ENCODE measurements at places on chromosomes 7 and 10.

GRCh38 chr7:158098125-158099030 is 489.2 kb downstream of the PTPRN2 start:
- no peak for DNase-seq

- DNase-seq: no peak
Measured at GRCh38 chr10:132054564-132054963, 11.2 kb upstream of the JAKMIP3 start.

DNA sequence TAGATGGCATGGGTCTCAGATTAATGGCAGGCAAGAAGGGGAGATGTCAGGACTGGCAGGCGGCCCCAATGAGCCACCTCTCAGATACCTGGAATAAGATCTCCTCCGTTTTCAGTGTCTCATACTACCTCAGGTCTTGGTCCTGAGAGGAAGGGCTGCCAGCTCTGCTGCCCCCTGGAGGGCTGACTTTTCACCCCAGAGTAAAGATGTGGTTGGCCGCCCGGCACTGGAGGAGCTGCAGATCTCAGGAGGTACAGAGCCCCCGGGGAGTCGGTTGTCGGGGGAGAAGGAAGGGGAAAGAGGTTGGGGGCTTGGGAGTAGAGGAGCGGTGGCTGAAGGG is 642 bp upstream of the COL13A1 start:
- no peak for DNase-seq

- no peak for DNase-seq
Measured at GRCh38 chr10:77267703-77268675, 369.6 kb downstream of the KCNMA1 start.

DNA sequence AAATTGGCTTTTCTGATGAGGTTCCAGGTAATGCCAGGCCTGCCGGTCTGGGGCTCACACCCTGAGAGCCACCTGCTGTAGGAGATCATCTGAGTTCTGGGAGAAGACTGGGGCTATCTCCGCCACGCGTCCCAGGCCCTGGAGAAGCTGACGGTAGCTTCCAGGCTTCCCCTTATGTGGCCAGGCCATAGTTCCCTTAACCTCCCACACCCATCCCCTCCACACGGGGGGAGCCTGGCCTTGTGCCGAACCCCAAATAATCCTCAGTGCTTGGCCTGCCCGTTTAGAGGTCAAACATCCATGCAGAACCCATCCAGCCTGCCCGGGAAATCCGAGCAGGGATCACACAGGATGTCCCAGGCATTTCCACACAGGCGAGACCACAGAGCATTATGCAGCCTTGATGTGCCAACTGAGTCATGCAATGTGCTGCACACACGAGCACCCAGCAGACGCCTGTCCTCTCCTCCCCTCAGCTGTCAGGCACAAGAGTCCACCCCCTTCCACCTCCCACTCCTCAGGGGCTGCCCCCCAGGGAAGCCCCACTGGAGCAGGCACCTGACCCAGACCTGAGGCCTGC is 176.2 kb downstream of the PRKAG2 start:
- DNase-seq: no peak

GRCh38 chr7:35359423-35359822 is 105.5 kb upstream of the TBX20 start:
- DNase-seq: no peak

DNA sequence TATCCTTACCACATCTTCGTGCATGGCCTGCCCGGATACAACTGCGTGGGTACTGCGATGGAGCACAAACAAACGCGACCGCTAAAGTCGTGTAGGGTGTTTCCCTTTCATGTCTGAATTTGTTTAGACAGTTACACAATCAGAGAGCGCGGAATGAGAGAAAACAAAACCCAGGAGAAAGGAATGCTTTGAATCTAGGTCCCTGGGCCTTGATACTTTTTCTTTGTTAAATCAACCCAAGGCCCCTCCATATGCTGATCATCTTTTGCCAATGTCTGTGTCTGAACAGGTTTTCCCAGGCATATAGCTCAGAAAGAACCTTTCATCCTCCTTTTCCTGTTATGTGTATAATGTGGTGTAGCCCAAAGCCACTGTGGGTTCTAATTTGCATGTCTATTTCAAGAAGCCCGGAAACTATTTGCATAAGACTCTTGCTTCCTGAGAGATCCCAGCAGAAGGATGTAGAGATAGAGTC is 145.8 kb downstream of the FRMD4A start:
- DNase-seq: no peak

- no peak for DNase-seq
Measured at GRCh38 chr10:5659702-5660528, 6.5 kb downstream of the ASB13 start.

DNA sequence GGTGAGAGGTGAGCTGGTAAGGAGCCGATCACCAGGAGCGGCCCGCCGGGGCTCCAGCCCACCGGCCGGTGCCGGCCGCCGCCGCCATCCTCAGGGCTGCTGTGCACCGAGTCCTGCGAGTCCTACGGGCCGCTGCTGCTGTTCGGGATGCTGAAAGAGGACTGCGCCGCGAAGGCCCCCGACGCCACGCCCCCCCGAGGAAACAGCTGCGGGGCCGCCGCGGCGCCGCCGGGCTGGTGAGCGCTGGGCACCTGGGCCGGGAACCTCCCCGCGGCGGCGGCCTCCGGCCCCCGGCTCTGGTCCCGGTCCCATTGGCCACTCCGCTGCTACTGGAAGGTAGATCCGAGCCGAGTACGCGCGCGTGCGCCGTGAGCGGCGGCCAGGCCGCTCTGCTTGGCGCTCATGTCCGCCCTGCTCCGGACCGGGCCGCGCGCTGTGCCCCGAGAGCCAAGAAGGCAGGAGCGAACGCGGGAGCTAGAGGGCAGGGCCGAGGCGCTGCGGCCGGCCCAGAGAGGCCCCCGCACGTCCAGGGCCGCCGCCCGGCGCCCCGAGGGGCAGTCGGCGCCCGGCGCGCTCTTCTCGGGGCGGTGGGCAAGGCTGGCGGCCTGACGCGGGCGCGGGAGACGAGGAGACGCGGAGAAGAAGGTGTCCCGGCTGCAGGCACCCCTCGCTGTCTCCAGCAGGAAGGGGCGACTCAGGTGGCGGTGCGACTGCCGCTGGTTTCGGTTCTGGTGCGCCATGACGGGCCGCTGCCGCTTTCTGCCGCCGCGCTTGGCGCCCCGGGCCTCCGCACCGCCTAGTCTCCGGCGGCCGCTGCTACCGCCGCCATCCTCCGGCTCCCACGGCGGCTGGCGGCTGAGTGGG is 121.3 kb upstream of the WIPF3 start:
- no peak for DNase-seq

DNA sequence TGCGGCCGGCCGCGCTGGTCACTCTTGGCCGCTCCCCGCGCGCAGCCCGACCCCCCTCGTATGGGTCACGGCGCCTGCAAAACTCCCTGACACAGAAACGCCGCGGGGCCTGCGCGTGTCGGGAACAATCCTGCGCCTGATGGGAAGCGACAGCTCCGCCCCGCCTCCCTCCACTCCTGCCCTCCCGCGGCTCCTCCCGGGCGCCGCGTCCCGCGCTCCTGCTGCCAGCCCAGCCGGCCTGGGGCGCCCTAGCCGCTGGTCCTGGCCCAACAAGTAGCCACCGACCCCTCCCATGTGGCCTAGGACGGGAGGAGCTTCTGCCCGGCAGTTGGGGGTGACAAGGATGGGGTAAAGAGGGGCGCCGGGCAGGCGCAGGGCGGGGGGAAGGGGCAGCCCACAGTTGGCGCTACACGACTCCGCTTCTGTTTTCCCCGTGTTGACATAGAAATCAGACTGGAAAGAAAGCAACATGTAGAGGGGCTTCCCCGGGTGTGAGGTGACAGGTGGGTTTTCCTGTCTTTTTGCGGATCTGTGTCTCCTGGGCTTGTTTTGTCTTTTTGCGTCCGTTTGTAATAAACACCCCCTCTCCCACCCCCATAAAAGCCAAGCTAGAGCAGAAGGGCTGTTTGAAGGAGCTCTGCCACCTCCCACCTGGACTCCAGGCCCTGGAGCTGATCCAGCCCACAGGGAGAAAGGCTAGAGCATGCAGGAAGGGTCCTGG is 35.1 kb upstream of the PAX2 start:
- no peak for DNase-seq

DNA sequence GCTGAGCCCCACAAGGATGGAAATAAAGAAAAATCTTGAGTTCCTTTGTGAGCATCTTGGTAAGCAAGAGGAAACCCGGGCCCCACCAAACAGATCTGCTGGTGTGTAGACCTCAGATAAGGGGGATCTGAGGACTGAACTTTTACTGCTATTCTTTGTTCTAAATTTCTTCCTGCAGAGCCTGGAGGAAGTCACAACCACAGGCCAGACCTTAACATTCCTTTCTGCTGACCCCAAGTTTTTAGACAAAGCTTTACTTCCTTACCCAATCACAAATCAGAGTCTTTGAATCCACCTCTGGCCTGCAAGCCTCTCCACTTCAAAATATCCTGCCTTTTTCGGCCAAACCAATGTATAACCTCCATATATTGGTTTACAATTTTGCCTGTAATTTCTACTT is 352.6 kb upstream of the AUTS2 start:
- DNase-seq: no peak

DNA sequence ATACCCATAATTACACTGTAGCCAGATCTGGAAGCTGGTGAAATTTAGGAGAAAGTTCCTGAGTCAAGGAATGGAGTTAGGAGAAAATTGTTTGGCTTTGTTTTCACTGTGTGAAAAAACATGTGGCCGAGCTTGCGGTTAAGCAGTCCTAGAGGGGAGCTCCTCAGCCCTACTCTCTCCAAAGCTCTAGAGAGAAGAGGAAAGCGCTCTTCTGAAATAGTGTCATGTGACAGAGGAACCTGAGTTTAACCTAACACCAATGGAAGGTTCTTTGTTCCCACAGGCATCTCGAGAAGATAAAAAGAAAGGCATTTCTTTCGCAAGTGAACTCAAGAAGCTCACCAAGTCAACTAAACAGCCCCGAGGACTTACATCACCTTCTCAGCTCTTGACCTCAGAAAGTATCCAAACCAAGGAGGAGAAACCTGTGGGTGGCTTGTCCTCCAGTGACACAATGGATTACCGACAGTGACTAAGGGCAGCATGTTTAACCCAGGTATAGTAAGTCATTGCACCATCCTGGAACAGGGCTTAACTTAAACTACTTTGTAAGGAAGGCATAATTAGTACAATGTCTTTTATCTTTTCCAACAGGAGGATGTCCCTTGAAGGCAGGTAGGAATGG is 38.0 kb downstream of the NOC3L start:
- DNase-seq: no peak

DNA sequence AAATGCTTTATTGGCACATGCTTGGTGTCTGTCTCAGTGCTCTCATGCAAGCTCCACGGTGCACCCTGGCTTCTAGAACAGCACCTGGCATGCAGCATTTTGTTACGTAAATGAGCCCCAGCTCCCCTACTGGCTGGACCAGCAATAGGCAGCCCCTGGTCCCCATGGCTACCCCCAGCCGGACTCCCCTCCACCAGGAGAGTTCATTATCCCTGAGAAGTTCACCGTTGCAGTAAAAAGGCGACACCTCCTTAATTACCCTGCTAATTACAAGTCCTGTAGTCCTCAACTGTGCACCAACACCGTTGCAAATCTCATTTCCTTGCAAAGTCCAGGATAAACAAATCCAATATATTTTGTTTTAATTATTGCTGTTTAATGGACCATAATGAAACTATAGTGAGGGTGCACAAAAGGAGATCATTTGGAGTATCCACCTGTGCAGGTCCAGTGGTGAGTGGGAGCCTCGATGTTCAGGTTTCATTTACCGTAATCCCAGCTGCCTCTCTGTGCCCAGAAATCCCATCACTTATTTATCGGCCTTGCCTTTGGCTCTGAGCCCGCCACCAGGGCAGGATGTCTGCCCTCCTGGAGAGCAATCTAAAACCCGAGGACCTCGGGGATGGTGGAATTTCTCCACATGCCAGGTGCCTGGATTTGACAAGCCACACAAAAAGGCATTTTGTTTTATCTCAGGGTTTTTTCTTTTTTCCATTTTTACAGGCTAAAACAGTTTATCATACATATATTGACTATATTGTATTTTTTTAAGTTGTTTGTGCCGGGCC is 12.8 kb upstream of the DRGX start:
- no peak for DNase-seq

GRCh38 chr7:45111298-45112223 is at the start of gene TBRG4:
TSS of gene TBRG4 (minus strand) at chr7:45111697. CDS start at chr7:45109237, 2,460 bp downstream.
- DNase-seq: peak; percentile 94

DNA sequence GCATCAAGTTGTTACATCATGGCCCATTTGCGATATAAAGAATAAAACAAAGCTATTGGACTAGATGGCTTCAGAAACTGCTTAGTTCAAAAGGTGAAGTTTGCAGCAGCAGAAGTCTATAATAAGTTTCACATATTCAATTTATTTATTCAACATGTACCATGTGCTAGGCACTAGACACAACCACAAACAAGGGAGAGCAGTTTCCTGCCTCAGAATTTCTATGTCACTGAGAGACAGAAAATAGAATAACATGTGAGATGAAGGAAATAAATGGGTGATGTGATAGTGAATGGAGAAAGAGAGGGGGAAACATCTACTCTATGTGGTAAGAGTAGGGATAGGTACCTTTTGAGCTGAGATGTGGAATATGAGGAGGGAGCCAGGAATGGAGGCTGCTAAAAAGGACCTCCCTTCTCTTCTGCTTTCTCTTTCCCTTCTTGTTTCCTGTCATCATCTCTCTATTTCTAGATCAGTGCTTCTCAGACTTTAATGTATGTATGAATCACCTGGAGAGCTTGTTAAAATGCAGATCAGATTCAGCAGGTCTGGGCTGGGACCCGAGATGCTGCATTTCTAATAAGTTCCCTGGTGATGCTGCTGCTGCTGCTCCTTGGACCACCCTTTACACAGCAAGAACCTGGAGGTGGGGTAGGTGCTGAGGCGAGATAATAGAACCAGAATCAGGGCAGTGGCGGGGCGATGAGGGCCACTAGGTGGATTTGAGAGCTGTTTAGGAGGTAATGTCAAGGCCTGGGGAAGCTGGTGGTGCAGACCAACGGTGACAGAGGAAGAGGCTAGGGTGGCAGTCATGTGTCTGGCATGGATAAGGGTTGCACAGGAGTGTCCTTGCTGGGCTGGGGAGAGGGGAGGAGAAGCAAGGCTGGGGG is 13.7 kb upstream of the INMT start:
- no peak for DNase-seq

DNA sequence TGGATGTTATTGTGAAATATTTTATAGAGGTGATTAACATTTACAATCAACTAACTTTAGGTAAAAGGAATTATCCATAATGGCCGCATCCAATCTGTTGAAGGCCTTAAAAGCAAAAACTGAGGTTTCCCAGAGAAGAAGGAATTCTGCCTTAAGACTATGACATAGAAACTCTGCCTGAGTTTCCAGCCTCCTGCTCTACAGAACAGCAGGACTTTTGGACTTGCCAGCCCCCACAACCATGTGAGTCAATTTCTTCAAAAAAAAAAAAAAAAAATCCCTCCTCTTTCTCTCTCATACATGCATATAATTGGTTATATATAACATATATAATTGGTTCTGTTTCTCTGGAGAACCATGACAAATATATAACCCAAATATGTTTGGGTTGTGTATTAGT is 15.4 kb downstream of the SLC25A28 start:
- no peak for DNase-seq

DNA sequence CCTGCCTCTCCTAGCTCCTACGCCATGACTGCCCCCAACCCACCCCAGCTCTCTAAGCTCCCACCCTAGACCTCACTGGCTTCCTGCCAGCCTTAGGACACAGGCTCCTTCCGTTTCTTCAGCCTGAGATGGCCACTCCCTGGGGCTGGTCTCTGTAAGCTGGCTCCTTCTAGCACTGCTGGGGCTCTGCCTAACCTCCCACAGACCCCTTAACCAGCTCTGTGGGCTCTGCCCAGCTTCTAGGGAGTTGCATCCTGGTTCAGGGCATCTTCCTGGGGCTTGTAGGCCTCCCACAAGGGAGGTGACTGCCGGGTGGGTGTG is 478.6 kb upstream of the KLF6 start:
- no peak for DNase-seq

- no peak for DNase-seq
Measured at GRCh38 chr10:89503652-89504370, 31.6 kb downstream of the SLC16A12 start.

GRCh38 chr7:113144817-113145216 is 26.5 kb upstream of the SMIM30 start:
- no peak for DNase-seq

All from stimulated activated CD8-positive, alpha-beta memory T cell treated with anti-CD3 and anti-CD28 coated beads, Interleukin-7, amount 100 ng/mL, for 4 hours (primary cell).